NT2/D1 (cell line): ENCODE measurements at places on chromosomes 16 and 17.
A peak's percentile ranks its signal among the peaks of the same experiment; 100 is the strongest.

- no peak for DNase-seq
Observed at GRCh38 chr16:56732832-56733231, 2.9 kb downstream of the NUP93 start.

DNA sequence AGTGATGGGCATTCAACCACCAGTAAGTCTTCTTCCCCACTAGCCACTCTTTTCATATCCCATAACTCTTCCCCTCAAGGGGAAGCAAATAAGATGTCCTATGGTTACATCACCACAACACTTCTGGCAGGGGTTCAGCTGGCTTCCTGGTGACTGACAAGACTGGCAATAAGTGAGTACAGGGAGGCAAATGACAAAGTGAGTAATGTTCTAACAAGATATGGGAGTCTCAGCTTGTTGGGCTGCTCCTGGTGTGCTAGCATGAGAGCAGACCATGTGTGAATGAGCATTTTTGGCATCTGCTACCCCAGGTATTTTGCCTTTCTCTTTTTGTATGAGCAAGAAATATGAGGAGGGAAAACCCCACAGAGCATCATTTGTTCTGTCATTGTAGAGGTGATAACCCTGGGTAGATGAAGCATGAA lies 9.9 kb downstream of the TMIGD1 start:
- DNase-seq = no peak

DNA sequence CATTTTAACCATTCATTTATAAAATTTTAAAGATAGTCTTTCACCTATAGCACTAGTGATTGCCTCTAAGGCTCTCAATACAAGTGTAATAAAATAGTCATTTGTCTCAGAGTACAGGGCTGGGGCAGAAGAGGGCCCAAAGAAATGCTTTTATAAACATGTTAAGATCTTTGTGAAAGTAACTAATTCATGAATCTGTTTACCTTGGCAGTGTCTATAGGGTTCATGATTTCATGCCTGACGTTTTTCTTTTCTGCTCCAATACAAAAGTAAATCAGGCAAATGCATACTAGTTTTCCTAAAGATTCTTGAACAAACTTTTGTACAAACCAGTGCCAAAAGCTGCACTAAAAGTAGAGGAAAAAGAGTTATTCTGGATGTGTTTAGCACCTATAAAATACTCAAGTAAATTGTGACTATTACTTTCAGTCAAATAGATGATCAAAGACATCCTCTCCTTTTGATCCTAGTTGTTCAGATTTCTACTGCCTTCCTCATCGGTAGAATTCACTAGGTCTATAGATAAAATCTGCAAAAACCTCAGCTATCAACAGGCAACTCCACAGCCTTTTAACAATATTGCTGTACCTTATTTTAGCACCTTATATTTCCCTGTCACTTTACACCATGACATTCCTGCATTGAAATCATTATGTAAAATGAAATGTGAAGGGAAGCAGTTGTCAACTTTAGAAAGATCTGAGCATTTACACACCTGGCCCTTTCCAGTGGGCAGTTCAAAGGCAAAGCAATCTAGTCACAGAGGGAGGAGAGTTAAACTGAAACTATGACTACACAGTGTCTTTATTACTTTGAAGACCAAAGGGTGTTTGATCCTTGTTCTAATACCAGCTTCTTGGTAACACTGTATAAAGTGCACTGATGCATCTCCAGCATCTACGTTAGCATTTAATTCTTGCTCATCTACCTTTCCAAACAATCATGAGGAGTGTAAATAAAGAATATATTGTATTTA lies 100.0 kb upstream of the MED13 start:
- no peak for DNase-seq

DNA sequence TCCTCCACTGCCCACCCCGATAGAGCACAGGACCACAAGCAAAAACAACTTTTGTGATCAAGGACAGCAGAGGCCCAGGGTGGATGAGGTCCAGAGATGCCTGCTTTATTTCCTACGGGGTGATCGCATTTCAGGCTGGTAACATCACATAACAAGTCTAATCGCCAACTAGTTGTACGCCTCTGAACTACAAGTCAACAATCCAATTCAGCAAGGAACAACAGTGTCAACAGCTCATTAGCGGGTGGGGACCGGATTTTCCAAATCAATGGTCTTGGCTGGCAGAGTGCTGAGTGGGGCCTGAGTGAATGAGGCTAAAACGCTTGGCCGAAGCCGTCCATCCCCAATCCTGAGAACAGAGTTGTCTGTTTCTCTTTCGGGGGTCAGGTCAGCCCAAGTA lies 17.1 kb downstream of the MRM3 start:
- no peak for DNase-seq

GRCh38 chr16:62035115-62036092 lies 834 bp downstream of the CDH8 start:
- peak; percentile 77 for DNase-seq

DNA sequence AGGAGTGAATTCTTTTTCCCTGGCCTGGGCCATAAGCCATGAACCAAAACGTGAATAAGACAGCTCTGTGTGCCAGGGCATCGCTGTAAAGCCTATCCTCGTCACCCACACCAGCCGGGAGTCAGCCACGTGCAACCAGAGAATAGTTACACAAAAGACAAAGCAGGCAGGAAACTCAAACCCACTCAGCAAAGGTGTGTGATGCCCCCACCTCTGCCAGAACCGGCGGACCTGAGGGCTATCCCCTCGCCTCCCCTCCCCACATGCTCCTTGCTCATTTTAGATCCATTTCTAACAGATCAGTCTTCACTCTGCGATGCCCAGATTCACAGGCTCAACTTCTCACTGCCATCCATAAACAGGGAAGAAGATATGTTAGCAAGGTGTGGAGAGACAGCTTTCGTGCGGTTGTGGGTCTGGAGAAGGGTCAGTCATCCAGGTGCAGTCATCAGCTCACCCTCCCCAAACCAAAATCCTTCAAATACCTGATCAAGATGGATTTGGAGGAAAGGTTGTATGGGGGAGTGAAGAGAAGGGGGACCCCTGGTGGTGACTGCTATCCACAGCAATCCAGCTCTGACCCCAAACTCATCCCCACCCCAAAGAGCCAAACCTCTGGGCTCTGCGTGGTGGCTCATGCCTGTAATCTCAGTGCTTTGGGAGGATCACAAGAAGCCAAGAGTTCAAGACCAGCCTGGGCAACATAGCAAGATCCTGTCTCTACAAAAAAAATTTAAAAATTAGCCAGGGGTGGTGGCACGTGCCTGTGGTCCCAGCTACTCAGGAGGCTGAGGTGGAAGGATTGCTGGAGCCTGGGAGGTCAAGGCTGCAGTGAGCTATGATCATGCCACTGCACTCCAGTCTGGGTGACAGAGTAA lies 219.2 kb downstream of the C16orf78 start:
- peak; percentile 57 for DNase-seq

DNA sequence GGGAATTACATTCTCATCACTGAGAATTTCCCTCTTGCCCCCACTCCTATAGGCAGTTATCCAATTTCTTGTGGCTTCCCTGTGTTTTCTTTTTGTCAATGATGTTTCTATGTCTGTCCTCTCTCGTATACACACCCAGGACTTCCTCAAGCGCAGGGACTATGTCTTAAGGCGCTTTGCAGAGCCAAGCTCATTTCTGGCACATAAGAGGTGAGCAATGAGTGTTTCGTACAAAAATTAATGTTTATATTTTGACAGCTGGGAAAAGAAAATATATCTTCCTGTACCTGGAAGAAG lies 947 bp downstream of the DDX42 start:
- DNase-seq = no peak

DNA sequence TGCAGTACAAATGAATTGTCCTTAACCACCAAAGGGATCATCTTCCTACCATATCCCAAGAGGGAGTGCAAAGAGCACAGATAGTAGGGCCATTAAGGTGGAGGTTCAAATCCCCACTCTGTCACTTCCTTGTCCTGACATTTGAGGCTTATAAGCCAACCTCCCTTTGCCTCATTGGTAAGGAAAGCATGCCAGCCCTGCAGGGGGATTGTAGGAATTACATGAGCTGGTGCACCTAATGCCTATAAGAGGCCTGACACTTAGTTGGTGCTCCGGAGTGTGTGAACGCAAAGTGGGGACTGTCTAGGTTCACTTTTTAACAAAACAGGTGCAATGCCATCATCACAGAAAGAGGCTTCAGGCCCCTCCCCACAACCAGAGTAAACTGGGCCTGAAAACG lies 374.4 kb downstream of the SNX29 start:
- DNase-seq = no peak
